ENCODE measurements at places on chromosomes 7 and 10. TPM values are rescaled to one million over a fixed set of nuclear protein-coding genes. Genes with fewer than 3 reads are reported as not detected.

RBP4 gene
- polyA plus RNA-seq: 8.2 TPM

COL1A2 gene
- 0.43 TPM for polyA plus RNA-seq

HOXA11 gene
- polyA plus RNA-seq: not detected

TMEM248 gene
- polyA plus RNA-seq: 15.2 TPM

LRRC4 gene
- 3.0 TPM for polyA plus RNA-seq

TEX36 gene
- polyA plus RNA-seq: not detected

ANXA11 gene
- 131 TPM for polyA plus RNA-seq

CALCR gene
- not detected for polyA plus RNA-seq

SH2D4B gene
- not detected for polyA plus RNA-seq

C7orf33 gene
- polyA plus RNA-seq: not detected

CPA4 gene
- not detected for polyA plus RNA-seq

VIPR2 gene
- polyA plus RNA-seq: not detected

GRIFIN gene
- polyA plus RNA-seq: not detected

SPDYE16 gene
- 0.51 TPM for polyA plus RNA-seq

OR13A1 gene
- polyA plus RNA-seq: not detected

H2BK1 gene
- polyA plus RNA-seq: not detected

BUD31 gene
- 389 TPM for polyA plus RNA-seq

OR6B1 gene
- polyA plus RNA-seq: not detected

ASB13 gene
- polyA plus RNA-seq: 8.9 TPM

BMPR1A gene
- polyA plus RNA-seq: 8.5 TPM

MYH16 gene
- polyA plus RNA-seq: not detected

UNCX gene
- polyA plus RNA-seq: not detected

SND1 gene
- polyA plus RNA-seq: 26.5 TPM

HDAC9 gene
- 10.6 TPM for polyA plus RNA-seq

PNLIP gene
- polyA plus RNA-seq: not detected

CLEC2L gene
- polyA plus RNA-seq: 19.5 TPM

ZNF32 gene
- 41.3 TPM for polyA plus RNA-seq

HOXA10 gene
- not detected for polyA plus RNA-seq

PTPRN2 gene
- 1.4 TPM for polyA plus RNA-seq

PROSER2 gene
- polyA plus RNA-seq: 0.26 TPM

TWIST1 gene
- not detected for polyA plus RNA-seq

SRGN gene
- 6.8 TPM for polyA plus RNA-seq

CPA1 gene
- polyA plus RNA-seq: not detected

GTF2IRD2 gene
- 5.5 TPM for polyA plus RNA-seq

PTF1A gene
- polyA plus RNA-seq: not detected

CHST3 gene
- polyA plus RNA-seq: 0.98 TPM

OGDHL gene
- polyA plus RNA-seq: 12.7 TPM

RADIL gene
- polyA plus RNA-seq: 0.52 TPM

OLAH gene
- polyA plus RNA-seq: not detected

NPTX2 gene
- polyA plus RNA-seq: 15.1 TPM

GALNT17 gene
- polyA plus RNA-seq: 32.0 TPM

TCERG1L gene
- polyA plus RNA-seq: 0.81 TPM

All from Purkinje cell (primary cell).